ENCODE measurements at places on chromosomes 6 and 20. TPM values are rescaled to one million over a fixed set of nuclear protein-coding genes. Genes with fewer than 3 reads are reported as not detected.

DNA sequence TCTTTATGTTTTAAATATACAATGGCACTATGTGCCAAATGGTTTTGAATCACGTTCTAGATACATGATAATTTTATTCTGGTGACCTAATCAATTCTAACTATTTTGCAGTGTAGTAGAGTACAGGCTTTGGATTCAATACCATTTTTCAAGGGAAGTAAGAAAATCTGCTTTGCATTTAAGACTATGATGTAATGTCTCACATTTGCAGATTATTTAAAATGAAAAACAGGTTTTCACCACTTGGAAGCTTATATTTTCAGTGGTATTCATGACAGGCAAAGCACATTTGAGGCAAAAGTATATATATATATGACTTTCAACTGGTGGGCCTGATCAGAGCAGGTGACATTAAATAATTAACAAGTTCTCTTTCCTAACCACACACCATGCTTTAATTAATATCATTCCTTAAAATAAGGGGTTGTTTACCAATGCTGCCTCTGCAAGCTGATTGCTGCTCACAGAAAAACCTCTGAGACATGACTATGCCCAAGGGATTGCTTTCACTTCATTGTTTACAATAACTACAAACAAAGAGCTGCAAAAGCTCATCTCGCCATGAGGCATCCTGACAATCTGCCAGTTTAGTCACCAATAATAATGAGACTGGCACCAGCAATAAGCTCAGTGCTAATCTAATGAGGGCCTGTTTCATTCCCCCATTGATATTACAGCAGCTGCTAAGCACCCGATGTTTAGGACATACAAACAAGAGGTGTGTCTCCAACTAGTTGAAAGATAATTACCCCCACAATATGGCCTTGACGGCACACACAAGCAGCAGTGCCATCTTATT is 1176.0 kb upstream of the GJE1 start:
- DNase-seq, result no peak

- no peak for DNase-seq
Observed at GRCh38 chr6:91485047-91485446, 898.2 kb upstream of the MAP3K7 start.

- no peak for DNase-seq
Observed at GRCh38 chr20:31722257-31723068, at the start of gene BCL2L1. TSS of gene BCL2L1 (minus strand) at chr20:31722868. CDS start at chr20:31722218, 650 bp downstream.

DNA sequence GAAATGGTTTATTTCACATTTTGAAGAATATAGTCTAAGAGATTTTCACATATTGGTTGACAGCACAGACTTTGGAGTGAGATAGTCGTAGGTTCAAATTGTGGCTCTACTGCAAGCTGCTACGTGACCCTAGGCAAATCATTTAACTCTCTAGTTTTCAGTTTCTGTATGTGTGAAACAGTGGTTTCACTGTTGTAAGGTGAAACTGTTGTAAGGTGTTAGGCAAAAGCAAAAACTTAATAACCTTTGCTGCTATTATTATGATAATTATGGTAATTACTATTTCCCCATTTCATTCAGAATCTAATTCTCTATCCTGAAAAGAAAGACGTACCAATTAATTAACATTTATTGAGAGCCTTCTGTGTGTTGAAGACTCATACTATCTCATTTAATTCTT is 144.2 kb downstream of the REV3L start:
- DNase-seq, result no peak

DNA sequence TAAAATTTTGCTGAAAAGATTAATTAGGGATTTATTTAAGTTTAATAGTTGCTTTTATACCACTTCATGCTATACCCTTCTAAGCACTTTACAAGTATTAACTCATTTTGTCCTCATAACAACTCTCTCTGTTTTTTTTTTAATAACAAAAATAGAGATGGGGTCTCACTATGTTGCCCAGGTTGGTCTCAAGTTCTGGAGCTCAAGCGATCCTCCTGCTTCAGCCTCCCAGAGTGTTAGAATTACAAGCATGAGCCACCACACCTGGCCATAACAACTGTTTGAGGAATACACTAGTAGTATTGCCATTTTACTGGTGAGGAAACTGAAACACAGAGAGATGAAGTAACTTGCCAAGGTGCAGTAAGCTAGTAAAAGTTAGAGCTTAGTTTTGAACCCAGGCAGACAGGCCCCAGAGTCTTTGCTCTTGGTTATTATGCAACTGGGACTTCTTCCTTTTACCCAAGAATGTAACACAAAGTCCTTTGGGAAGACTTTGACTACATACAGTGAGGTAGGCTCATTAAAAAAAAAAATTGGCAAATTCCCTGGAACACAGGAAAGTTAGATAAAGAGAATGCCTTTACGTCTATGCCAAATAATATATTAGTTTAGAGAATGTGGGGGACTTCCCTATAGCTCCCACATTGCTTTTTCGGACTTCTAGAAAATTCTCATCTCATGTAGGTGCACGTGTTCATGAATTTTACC is 11.4 kb downstream of the ANKS1A start:
- DNase-seq, result no peak

DNA sequence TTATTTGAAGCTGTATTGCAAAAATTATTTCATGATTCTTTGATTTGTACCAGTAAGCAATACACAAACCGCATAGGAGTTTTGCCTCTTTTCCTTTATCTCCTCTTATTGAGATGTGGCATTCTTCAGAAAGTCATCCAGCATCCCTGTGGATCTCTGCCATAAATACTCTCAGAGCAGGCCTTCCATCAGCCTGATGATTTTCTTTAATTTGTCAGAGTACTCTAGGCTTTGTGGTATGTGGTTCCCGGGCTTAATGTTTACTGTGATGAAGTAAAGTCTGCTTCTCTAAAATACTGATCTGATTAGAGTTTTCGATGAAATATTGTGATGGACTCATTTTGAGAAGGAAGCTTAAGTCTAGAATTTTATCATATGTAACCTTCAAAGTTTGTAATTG is 31.1 kb upstream of the SLC35D3 start:
- DNase-seq, result no peak

GRCh38 chr6:39309942-39310531 is 4.2 kb downstream of the KCNK17 start:
- DNase-seq, result no peak

DNA sequence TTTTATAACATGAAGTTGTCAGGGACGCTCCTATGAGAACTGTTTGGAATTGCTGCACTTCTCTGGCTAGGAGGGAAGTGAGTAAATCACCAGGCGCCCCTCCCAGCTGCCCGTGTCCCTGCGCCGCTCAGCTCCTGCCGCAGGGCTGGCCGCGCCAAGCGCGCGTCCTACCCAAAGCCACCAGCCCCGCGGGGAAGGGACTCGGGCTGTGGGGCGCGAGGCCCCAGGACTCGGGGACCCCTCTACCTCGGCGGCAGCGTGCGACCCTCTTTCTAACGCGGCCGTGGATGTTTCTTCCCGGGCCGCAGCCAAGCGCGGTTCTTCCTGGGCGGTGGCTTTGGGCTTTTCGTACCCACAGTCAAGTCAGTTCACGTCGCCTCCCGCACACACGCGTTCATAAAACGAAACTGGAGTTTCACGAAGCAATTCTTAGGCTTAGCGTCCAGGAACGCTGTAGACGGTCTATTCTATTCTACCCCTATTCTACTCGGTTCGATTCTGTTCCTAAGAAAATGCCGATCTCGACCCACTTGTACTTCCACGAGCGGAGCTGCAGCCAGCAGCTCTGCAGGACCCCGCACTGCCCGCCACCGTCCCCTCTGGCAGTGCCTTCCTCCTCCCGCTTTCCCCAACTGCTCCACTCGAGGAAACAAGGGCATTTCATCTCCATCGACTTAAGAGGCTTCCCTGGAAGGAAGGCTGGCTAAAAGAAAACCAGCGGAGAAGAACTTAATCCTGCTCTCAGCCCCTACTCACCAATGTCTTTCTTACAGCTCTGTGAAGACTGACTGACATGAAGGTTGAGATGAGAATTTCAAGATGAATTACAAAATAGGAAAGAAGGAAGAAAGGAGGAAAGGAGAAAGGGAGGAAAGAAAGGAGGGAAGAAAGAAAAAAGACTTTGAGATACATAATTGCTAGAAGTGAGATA is 15.4 kb downstream of the FOXC1 start:
- DNase-seq, result no peak

DNA sequence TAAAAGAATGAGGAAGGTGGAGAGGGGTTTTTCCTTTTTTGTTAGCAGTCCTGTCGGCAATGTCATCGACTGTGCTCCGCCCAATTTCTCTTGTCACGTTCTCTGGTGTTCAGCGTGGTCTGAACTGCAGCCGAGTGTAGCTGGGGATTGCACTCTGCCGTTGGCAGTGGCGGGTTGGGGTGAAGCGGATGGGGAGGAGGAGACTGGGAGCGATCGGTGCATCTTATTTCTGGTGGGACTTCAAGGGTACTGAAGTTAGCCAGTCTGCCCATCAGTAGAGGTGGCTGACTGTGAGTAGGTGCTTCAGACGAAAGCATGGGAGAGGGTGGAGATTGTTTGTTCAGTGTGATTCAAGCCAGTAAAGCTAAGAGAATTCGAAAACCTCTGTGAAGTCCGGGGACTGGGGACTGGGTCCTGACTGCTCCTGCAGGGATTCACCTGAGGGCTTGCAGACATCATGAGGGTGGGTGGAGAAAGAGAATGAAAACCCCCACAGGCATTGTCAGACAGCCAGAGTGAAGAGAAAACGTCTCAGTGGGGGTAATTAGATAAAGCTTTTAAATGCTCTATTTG is 5.1 kb downstream of the RREB1 start:
- DNase-seq, result no peak

DNA sequence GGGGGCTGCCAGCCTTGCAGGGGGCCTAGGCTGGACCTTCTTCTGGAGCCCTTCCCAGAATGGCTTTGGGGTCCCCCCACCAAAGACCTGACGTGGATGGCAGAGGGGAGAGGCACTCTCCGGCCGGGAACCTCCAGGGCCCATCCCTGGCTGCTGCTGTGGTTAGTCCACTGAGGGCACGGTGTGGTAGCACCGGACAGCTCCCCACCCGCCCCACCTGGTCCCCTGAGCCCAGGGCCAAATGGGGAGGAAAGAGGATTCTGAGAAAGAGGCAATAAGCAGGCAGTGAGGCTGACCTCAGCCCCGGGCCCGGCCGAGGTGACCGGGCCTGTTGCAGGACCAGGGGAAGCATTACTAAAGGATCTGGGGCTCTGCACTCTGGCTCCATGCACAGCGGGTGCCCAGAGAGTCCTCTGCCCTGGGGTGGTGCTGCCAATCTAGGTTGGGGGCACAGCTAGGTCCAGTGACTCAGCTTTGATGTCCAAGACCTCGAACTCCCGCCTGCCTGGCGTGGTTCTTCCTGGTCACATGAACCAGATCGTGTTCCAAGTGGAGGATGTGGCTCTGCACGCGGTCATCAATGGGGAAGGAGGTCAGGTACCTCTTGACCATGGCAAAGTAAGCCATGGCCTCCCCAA is 2.2 kb downstream of the CENPB start:
- no peak for DNase-seq

DNA sequence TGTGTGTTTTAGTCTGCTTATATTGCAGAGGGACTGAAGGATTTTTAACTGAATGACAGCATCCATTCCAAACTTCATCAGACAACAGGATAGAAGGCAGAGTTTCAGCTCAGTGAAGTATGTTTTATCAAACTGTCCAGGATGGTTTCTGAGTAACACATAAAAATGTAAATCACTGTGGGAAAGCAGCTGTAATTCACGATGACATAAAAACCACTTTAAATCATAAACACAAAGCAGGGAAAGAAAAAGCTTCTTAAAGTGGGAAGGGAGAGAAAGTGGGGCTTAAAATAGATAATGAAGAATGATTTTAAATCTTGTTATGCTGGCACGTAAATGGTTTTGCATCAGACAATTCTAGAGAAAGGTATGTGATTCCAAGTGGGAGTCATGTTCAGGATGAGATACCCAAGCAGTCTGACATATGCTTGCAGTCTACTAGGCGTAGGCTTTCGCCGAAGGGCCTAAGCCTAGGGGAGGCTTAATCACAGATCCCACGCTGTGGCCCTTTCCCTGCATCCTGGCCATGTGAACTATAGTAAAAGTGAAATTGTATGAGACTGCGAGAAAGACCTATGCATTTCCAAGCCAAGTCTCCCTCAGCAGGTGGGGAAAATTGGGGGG is 610.6 kb downstream of the PRKN start:
- no peak for DNase-seq

GRCh38 chr20:58308680-58309527 is 611 bp upstream of the RAB22A start:
- no peak for DNase-seq

GRCh38 chr6:42128460-42129359 is 13.7 kb downstream of the C6orf132 start:
- DNase-seq, result no peak

DNA sequence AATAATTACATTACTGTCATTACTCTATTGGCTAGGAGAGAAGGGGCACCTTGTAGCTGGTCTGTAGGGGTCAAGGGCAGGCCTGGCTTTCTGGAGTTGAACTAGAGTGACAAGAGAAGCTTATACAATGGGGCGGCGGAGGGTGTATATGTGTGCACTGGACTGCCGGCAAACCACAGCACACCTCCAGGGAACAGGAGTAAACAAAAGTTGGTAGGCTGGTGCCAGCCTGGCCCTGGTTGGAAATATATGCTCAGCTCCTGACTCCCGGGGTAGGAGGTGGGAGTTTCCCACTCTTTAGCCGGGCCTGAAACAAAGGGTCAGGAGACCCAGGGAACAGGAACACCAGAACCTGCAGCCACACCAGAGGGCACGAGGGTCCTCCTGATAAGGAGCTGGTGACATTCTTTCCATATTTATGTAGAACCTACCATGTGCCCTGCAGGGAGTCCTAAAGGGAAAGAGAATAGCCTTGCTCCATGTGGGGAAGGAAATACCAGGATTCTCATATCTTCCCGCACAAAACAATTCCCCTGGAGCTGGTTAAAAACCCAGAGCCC is 5.1 kb downstream of the C6orf132 start:
- no peak for DNase-seq

DNA sequence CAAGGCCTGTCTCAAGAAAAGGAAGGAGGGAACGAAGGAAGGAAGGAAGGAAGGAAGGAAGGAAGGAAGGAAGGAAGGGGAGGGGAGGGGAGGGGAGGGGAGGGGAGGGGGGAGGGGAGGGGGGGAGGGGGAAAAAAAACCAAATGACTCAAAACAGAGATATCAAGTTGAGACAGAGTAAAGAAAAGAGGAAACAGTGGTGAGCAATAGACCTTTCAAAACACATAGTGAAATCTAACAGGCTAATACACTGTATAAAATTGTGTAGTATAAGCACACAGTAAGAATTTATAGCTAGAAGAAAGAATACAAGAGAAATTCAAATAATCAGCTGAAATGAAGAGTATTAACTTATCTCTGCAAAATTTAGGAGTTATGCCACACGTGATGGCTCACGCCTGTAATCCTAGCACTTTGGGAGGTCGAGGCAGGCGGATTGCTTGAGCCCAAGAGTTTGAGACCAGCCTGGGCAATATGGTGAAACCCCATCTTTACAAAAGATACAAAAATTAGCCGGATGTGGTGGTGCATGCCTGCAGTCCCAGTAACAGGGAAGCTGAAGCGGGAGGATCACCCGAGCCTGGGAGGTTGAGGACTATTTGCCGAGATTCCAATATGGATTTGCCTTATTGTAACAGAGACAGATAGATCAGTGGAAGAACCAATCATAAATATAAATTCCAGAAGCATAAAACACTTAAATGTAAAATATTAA is 123.2 kb downstream of the PRND start:
- DNase-seq, result no peak

The EDN1 gene
- polyA plus RNA-seq, result 8.8 TPM

The ZSCAN16 gene
- polyA plus RNA-seq, result 3.5 TPM

The FAXC gene
- 28.0 TPM for polyA plus RNA-seq

The SLC16A10 gene
- 0.49 TPM for polyA plus RNA-seq

The STMND1 gene
- polyA plus RNA-seq, result not detected

The KCNS1 gene
- 0.16 TPM for polyA plus RNA-seq

The HTR1E gene
- polyA plus RNA-seq, result not detected

The SCRT2 gene
- not detected for polyA plus RNA-seq

The AGPAT1 gene
- polyA plus RNA-seq, result 93.7 TPM
